GM23338 (cell line): ENCODE measurements at places on chromosomes 7 and 10.

DNA sequence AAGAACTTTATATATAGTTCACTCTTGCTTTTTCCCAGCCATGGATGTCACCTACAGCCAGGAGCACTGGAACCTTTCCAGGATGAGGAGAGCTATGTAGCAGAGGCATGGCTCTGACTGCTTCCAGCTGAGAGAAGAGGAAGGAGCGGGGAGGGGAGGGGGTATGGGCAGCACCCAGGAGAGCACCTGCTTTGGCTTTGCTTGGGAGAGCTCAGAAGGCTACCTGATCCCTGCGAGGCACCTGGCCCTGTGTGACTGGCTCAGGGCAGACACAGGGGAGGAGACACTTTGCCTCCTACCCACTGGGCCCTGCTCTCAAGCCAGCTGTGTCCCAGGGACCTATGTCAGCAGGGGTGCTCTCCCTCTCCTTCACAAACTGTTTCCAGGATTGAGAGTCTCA, 67.1 kb downstream of the HK1 start:
- no peak for DNase-seq

- DNase-seq, result no peak
Measured at GRCh38 chr10:71290806-71291527, 28.1 kb upstream of the SLC29A3 start.

GRCh38 chr7:146131701-146132100, 15.1 kb downstream of the CNTNAP2 start:
- peak; percentile 16 for DNase-seq

DNA sequence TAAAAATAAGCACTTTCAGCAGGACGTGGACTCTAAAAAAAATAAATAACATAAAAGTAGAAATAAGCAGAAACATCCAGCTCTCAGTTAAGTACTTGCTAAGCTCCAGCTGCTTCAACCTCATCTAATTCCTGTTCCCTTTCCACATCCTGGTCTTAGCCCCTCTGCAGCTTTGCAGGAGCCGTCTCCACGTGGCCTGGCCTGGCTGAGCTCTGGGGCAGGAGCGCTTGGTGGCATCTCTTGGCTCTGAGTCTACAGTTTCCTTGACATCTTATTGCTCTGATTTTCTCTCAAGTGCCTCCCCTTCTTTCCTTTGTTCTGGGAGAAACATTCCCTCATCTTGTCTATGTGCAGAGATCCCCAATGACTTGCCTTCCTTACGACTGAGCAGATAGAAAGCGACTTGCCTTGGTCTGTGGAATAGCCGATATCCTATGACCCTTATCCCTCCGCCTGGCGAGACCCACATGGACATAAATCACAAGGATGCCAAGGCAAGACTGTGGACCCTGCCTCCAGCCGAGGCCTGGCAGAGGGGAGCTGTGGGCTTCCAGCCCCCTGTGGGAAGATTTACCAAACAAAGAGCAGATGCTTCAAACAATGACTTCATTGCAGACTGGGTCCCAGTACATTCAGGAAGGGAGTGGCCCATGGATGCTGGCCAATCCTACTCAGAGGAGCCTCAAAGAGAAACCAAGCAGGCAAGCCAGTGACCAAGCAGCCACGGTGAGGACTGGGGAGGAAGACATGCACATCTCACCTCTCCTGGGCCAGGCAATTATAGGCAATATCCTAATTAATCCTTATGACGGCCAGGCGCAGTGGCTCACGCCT, 61.9 kb downstream of the SPOCK2 start:
- no peak for DNase-seq

- no peak for DNase-seq
Measured at GRCh38 chr7:112101201-112101846, 104.9 kb downstream of the DOCK4 start.

GRCh38 chr10:44956226-44956625, 3.4 kb upstream of the RASSF4 start:
- DNase-seq, result no peak

DNA sequence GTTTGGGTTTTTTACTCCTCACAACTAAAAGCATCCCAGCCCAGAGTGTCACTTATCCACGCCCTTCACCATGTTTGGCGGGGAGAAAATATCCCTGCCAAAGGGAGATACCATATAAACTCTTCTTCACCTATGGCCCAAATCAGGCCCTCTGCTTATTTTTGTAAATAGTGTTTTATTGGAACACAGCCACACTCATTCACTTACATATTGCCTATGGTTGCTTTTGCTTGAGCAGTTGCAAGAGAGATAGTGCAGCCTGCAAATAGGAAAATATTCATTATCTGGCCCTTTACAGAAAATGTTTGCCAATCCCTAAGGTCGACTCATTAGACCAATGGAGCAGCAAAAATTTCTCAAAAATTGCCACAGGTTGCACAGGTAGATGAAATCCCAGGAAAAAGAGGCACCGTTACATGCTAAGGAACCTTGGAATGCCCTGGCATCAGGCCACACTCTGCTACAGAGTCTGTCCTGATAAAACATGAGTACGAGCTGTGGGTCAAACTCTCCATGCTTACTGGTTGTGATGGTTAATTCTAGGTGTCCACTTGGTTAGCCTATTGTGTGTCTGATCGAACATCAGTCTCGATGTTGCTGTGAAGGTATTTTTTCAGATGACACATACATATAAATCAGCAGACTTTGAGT, 7.9 kb upstream of the RASSF4 start:
- no peak for DNase-seq

- no peak for DNase-seq
Measured at GRCh38 chr7:19677180-19677579, 31.7 kb downstream of the POLR1F start.

DNA sequence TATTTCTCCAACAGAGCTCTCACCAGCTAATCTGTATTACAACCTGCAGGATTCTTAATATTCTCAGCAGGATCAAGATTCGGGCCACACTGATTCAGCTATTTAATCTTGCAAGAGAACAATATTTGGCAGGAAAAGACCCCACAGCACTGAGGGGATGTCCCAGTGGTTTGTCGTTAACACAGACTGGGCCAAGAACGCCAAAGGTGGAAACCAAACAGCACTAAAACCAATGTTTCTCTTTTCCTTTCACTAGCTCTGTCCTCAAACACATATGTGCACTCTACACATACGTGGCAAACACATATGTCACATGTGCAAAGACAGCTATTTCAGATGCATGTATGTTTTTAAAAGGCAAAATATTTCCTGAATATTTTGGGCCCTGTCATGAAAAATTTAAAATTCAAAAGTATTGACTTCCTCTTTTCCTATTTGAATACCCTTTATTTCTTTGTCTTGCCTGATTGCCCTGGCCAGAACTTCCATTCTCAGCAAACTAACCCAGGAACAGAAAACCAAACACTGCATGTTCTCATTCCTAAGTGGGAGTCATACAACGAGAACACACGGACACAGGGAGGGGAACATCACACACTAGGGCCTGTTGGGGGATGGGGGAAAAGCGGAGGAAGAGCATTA, 51.7 kb upstream of the NEBL start:
- no peak for DNase-seq
